ENCODE measurements at places on chromosomes 6 and 20. TPM values are rescaled to one million over a fixed set of nuclear protein-coding genes. Genes with fewer than 3 reads are reported as not detected.

The UST gene
- total RNA-seq = 33.8 TPM

The RFX6 gene
- total RNA-seq = 0.11 TPM

The EYA4 gene
- 0.32 TPM for total RNA-seq

The C20orf204 gene
- total RNA-seq = 2.1 TPM

The OPN5 gene
- total RNA-seq = not detected

DNA sequence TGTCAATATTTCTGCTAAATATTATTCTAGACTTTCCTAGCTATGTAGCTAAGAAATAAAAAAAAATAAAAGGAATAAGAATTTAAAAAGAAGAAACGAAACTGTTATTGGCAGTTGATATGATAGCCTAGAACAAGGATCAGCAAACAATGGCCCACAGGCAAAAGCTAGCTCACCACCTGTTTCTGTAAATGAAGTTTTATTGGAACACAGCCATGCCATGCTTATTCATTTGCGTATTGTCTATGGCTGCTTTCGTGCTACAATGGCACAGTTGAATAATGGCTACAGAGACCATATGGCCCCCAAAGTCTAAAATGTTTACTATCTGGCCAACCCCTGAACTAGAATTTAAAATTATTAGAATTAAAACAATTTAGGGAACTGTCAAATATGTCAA is 952.6 kb upstream of the MAP3K7 start:
- DNase-seq = no peak

GRCh38 chr6:138231381-138231886 is 13.1 kb upstream of the PBOV1 start:
- no peak for DNase-seq

DNA sequence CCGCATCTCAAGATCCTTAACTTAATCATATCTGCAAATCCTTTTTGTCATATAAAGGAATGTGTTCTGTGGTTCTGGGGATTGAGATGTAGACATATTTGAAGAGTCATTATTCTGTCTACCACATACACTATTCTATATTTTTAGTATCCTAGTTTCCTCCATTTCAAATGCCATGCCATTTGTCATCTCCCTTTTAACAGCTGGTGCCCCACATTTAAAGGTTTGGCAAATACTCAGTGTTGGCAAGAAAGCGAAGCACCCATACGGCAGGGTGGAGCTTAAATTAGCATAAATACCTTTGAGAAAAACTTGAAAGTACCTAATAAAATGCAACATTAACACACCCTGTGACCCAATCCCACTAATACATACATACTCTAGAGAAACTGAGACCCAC is 31.7 kb downstream of the PAK5 start:
- no peak for DNase-seq

Data from WTC11 (cell line).